ENCODE measurements at places on chromosomes 2 and 18. TPM values are rescaled to one million over a fixed set of nuclear protein-coding genes. Genes with fewer than 3 reads are reported as not detected.

DNA sequence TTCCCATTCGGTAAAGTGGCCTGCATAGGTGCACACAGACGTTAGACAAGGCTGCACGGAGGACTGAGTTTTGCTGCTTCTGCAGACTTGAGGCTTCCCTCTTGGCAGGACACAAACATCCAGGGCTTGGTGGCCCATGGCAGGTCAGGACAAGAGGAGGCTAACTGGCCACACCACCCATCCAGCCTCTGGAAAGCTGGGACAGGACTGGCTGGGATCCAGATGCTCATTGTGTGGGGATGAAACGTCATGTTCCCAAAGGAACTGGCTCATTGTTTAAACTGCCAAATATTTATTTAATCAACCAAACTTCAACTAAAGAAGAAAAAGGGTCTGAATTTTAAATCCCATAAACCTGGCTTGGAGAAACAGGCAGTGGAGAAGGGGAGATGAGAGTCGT lies 239.1 kb upstream of the EPAS1 start:
- ATAC-seq = peak; percentile 31

DNA sequence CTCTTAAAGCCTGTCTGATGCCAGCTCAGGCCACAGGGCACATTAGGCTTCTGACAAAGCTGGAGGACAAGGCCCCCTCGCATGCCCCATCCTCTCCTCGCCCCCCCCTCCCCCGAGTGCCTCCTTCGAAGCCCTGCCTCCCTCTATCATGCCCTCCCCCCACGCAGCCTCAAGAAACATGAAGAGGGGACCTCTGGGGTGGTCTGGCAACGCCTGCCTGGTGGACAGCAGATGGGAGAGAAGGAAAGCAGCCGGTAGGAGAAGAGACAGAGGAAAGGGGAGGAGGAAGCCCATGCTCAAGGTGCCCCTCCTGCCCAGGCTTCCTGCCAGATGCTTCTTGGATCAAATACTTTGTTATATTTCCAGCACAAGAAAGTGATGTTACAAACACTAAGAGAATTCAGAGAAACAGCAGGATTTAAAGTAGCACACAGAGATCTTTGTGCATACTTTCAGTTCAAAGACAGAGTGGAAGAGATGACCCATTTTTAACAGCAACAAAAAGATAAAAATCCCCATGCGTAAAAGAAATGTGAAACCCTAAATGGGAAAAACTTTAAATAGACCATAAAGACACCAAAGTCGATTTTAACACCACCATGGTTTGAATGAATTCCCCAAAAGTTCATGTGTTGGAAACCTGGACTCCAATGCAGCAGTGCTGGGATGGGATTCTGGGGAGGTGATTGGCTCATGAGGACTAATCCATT lies 19.0 kb downstream of the BOK start:
- ATAC-seq = peak; percentile 47

DNA sequence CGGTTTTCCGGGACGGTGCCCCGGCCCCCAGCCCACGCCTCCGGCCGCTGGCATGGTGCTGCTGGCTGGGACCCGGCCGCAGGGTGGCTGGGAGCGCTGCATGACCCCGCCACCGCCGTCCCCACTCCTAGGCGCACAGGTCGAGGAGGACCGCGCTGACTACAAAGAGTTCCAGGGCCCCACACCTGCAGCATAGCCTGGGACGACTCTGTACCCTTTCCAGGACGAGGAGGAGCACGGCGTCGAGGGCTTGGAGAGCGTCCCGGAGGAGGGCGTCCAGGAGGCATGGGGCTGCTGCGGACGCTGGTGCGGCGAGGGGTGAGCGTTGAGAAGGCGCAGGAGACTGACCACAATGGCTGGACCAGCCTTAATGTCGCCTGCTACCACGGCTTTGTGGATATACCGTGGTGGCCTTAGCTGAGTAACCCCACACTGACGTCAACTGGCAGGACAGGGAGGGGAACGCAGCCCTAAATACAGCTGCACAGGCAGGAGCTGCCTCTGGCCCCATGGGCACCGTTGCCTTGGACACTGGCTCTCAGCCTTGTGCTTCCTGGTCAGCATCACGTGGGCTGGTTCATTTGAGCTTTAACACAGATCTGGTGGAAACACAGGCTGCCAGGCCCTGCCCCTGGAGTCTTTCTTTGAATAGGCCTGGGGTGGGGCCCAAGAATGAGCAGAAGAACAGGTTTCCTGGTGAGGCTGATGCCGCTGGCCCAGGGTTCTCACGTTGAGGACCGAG lies 40.9 kb upstream of the TRIM43B start:
- no peak for ATAC-seq

DNA sequence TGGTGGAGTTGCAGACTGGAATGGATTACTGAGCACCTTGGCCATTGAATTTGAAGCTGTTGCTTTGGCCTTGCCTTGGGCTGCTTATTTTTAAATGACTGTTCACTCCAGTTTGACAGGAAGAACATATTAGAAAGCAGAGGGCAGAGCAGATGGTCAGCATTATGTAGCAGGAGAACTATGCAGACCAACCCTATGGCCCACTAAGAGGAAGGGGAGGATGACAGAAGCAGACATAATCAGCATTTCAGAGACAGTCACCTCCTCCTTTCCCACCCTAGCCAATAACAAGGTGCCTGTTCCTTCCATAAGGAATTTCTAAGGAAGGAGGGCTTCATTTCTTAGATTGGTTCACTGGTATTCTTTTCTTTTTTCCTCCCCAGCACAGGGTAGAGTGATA lies 2.4 kb downstream of the CHRNA1 start:
- no peak for ATAC-seq

DNA sequence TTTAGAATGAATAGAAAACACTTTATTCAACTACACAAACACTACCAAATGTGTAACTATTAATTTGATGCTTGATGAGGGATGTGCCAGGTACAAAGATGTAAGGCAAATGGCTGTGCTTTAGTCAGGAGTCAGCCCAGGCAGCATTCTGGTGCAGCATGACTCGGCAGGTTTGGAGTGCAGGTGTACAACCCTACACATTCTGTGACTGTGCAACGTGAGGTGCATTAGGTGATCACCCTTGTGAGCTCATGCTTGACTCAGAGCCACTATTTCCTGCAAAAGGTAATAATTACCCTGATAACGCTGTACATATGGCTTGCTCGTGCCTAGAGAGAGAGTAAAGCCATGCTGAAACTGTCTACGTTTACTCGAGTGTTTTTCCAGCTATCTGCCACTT lies 288.7 kb upstream of the DSEL start:
- no peak for ATAC-seq

- no peak for ATAC-seq
Measured at GRCh38 chr2:237685408-237685807, 58.0 kb downstream of the LRRFIP1 start.

DNA sequence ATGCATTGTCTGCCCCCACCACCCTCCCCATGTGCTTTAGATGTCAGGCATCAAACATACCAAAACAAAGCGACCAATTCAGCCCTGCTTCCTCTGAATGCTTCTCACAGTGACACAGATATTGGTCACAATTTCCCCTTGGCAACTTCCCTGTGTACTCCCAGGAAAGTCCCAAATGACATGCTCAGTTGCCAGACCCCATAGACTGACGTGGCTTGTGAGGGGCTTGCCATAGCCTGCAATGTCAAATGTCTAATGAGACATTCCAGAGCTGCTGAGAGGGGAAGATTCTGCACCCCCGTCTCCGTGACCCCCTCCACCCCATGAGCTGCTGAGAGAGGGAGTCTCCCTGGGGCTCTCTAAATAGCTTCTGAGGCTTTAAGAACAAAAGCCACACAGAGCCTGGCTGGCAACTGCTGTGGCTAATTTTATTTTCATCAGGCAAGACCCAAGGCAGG lies 47.3 kb downstream of the RFTN2 start:
- ATAC-seq = peak; percentile 51

GRCh38 chr2:128645631-128646030 lies 327.0 kb upstream of the HS6ST1 start:
- no peak for ATAC-seq

- no peak for ATAC-seq
Measured at GRCh38 chr2:149329068-149329467, 1.3 kb upstream of the LYPD6 start.

GRCh38 chr2:188668017-188668680 lies 306.0 kb upstream of the COL3A1 start:
- peak; percentile 39 for ATAC-seq

DNA sequence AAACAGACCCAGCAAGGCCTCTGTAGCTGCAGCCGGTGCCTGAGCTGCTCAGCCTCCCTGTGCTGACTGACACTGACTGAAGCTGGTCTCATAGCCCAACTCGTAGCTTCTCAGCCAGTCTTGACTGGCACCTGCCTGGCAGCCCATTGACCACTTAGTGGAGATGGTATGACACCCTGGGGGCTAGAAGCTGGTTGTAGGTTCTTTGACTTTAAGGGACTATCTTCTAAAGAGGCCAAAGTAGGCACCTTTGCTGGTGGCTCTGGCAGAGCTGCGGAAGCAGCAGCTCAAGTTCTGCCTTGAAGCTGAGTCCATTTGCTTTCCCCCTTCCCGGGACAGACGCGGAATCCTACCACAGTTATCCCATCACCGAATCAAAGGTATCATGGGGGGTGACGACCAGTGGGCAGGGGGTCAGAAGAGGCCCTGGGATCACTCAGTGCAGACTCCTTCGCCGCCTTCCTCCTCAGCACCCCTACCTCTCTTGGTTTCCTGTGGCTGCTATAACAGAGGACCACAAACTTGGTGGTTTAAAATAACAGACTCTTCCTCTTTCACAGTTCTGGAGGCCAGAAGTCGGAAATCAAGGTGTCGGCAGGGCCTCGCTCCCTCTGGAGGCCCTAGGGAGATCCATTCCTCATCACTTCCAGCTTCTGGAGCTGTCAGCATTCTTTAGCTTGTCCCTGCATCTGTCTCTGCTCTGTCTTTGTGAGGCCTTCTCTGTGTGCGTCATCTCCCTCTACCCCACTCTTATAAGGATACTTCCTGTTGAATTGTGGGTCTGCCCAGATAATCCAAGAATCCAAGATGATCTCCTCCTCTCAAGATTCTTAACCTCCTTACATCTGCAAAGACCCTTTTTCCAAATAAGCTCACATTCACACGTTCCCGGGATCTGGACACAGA lies 13.7 kb upstream of the FOSL2 start:
- ATAC-seq = no peak

- no peak for ATAC-seq
Measured at GRCh38 chr18:52312346-52312745, 27.7 kb upstream of the DCC start.

DNA sequence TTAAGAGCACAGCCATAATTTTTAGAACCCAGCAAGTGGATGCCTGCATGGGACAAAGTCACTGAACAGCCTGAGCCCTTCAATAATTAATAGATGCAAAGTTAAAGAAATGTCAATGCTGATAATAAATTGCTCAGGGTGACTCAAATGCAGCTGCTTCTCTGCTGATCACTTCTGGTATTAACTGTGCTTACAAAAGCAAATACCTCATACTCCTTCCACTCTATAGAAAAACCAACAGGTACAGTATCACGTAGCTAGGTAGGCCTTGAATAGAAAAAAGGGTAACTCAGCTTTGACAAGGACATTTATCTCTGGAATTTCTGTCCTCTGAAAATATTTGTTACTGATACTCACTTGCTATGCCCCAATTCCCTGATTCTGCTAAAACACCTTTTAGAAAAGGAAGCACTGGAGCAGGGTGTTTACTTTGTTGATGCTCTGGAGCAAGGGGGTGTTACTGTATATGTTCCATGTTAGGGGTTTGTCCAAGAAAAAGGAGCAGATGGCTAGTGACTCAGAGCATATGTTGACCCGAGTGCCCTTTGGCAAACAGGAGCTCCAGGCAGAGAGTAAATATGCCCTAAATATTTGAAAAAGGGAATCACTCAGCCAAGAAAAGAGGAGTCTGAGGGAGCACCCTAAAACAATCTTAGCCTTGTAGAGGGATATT lies 59.1 kb upstream of the RTN4 start:
- no peak for ATAC-seq

- ATAC-seq = no peak
Measured at GRCh38 chr2:85666435-85667316, 1.3 kb downstream of the SFTPB start.

GRCh38 chr2:240133401-240133800 lies 2.7 kb downstream of the COPS9 start:
- no peak for ATAC-seq

DNA sequence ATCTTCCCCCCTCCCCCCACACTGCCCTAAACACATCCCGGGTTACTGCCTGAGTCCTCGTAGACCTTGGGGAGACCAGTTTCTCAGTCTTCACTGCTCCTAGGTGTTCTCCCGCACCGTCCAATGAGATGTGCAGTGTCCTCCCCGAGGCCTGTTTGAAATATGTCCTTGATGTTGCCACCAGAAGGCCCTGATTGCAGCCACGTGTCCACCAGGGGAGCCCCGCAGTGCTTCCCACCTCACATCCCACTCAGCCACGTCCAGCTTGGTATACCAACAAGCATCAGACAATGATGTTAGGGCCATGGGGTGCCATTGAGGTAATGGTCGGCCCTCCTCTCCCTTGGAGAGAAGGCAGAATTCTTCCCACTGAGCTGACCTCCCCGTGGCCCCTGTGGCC lies 38.7 kb downstream of the TCF7L1 start:
- no peak for ATAC-seq

- ATAC-seq = no peak
Measured at GRCh38 chr2:177711483-177712265, 319.1 kb downstream of the AGPS start.

DNA sequence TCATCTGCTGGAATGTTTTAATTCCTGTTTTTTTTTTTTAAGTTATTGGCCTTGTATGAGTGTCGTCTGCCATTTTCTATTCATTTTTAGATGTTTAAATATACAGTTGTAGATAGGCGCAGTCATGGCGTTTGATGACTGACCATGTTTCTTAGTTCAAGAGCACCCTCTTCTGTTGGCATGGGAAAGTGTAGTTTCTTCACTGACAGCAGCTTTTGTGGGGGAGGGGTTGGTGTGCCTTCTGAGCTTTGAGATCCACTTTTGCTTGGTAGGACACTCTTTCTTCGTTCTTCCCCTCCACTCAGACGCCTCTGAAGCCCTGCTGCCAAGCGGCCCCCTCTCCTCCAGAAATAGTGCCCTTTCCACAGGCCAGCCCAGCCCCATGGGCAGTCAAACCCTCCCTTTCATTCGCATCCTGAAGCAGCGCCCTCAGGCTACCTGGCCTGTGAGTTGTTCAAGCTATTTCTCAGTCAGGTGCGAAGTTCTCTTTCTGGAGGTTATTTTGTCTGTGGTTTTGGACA lies 492.0 kb downstream of the TNS1 start:
- ATAC-seq = peak; percentile 73

DNA sequence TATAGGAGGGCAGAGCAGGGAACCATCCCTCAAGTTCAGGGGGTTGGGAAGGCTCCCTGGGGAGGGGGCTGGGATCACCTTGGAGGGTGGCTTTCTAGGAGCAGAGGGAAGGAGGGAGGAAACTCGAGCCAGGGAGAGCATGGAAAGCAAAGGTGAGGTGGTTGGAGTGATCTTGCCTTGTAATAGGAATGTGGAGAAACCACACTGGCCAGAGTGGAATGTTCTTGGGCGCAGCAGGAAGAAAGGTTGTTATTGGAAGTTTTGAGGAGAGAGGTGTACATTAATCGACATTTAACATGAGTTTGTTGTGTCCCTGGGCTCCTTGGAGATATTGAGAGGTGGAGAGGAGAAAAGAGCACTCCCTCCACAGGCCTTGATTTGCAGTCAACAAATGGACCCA lies 272.2 kb downstream of the PRKCE start:
- no peak for ATAC-seq

- no peak for ATAC-seq
Measured at GRCh38 chr2:113068706-113069485, 1.1 kb downstream of the IL1F10 start.

Gene SLC4A5
- 4.4 TPM for total RNA-seq

Gene CDCA7
- 3.2 TPM for total RNA-seq

Gene POTEJ
- total RNA-seq = not detected

Gene C2orf80
- not detected for total RNA-seq

Gene SIX3
- total RNA-seq = 0.15 TPM

Gene CMPK2
- total RNA-seq = 7.8 TPM

Gene CCL20
- total RNA-seq = 3.1 TPM

Gene TUBA3E
- total RNA-seq = not detected

Gene KCNK3
- total RNA-seq = 13.9 TPM
